ENCODE measurements at places on chromosomes 6 and 20.
A peak's percentile ranks its signal among the peaks of the same experiment; 100 is the strongest.

DNA sequence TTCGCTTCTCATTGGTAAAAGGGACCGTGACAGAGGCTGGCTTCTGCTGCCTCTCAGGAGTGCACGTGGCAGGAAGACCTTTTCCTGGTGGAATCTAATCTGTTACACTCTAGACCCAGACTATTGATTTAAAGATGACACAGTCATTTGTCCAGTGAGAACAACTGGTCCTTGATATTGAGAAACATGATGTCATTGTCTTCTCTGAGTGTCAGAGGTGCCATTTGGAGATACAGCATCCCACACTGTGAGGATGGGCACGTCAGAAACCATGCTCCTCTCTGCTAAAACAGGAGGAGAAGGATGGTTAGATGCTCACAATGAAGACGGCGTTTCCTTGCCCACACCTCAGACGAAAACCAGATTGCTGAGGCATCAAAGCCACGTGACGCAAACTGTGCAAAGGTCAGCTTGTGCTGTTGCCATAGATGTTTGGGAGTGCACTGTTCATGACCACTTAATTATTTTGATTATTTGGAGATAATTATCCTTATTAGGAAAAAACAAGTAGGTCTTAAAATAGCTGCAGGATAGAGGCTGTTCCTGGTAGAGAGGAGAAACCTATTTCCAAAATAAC, 169.0 kb downstream of the SMOC2 start:
- DNase-seq, result no peak

GRCh38 chr6:57421503-57421902, 104.1 kb downstream of the PRIM2 start:
- no peak for DNase-seq

- DNase-seq, result no peak
These were observed 62.6 kb downstream of the BACH2 start for GRCh38 chr6:90233994-90234393.

DNA sequence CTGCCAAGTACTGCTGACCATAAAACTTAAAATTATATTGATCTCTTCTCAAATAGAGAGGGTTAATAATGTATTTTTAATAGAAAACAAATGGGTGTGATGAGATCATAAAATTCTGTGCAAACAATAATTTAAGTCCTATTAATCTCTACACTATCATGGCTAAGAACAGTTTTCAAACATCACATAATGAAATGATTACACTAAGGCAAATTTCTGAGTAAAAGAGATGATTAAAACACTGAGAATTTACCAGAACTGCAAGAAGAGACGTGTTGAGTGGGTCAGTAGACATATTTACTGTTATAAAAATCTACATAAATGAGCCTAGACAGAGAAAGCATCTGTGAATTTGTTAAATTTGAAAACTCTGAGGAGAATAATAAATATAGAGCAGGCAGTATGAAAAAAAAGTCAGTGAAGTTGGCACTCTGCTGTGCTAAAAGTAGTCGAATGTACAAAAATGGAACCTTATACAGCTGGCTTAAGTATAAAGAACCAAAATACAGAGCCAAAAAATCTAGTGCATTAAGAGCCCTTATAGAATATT, 302.6 kb upstream of the MANEA start:
- no peak for DNase-seq

GRCh38 chr20:47125508-47125757, 230.8 kb downstream of the EYA2 start:
- peak; percentile 89 for DNase-seq

GRCh38 chr6:169291646-169292337, 38.1 kb upstream of the THBS2 start:
- no peak for DNase-seq

DNA sequence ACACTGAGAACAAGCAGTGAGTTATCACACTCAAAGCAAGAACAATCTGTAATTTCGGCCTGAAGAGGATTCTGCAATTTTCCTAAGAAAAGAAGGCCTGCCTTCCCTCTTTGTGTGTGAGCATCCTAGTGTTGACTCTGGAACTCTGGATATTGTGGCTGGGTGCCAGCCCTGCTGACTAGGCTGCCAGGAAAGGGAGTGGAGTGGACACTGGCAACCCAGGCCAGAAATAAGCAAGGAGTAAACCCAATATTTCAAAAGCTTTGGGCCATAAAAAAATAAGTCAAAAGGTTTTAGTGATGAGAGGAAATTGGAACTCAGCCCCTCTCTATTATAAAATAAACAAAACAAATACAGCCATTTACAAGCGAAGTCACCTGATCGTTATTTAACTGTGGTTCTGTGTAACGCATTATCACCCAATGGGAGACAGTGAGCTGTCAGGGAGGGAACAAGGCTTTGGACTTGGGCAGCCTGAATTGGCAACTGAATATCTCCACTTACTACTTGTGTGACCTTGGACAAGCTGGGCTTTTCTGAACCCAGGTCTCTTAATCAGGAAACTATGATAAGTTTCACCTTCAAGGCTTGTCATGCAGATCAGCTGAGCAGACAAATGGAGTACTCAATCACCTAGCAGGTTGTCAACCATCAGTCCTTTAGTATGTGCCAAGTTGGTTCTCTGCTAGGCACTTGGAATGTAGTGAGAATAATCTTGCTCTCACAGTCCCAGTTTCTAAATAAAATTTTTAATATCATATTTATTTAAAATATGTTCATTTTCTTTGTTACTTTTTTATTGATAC, 196.2 kb downstream of the PAX1 start:
- peak; percentile 29 for DNase-seq

- DNase-seq, result no peak
These were observed 258.1 kb downstream of the UTRN start for GRCh38 chr6:144543006-144543871.

DNA sequence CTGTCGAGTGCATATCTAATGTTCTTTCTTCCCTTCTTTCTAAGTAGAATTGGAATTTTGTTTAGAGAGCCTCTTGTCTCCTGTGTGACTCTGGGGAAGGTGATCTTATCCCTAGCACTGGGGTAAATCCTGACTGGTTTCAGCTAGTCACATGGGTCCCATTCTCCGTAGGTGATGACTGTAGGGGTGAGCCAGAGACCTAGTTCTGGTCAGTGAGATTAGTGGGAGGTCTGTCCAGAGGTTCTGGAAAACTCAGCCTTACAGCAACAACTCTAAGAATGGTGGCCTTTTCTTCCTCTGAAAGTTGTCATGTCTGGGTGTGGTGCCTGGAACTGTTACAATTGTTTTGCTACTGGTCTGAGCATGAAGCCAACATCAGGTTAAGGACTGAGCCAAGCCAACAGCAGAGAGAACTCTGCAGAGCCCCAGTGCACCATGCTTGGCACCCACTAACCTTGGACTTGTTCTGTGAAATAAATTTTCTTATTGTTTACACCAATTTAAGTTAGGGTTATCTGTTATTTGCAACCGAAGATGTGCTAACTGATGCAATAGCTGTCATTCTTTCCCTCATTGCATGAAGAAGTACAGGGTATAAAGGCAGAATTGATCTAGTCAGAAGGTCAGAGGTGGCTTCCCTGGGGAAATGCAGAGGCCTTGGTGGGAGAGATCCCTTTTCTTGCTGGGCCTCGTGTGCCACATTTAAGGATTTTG, 56.8 kb upstream of the TULP4 start:
- no peak for DNase-seq

DNA sequence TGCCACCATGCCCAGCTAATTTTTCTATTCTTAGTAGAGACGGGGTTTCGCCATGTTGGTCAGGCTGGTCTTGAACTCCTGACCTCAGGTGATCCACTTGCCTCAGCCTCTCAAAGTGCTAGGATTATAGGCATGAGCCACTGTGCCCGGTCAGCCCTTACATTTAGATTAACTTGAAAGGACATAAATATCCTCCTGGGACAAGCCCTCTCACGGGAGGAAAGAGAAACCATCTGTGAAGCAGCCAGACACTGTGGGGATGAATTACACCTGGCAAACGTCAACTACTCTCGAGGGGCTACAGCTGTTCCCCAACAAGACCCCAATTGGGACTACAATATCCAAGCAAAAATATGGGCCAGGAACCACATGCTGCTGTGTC, 32.7 kb upstream of the SAMHD1 start:
- no peak for DNase-seq

All from lung (tissue), 17 donors.